ENCODE measurements at places on chromosomes 4 and X.

DNA sequence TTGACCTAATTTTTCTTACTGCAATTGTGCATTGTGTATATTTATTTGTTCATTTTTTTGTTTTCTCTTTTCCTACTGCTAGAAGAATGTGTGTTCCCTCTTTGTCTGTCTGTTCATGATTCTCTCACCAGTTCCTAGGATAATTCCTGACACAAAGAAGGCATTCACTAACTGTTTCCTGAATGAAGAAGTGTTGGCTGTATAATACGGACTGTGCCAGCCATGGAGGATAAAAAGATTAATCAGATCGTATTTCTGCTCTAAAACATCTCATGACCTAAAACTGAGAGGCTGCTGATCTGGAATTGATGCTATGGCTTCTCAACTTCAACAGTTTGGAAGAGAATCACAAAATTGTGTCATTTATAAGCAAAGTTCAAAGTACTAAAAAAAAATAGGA is 563.1 kb upstream of the FRG1 start:
- DNase-seq, result no peak

- no peak for DNase-seq
Observed at GRCh38 chr4:15455290-15455689, 14.4 kb upstream of the CC2D2A start.

DNA sequence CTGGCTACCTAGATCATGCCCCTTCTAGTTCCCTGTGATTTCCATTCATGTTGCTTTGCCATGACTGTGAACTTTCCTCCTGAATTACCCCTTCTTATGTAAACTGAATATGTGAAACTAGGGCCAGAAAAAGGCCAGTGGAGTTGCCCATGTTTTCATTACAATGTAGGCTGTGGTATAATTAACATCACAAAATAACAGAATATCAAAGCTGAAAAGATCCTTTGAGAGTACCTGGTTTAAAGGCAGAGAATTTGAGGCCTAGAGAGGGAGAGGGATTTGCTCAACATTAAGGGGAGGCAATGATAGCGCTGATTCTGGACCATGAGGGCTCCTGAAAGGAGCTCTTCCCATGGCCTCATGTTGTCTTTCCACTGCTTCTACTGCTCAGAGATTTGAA is 392.2 kb downstream of the OPHN1 start:
- no peak for DNase-seq

DNA sequence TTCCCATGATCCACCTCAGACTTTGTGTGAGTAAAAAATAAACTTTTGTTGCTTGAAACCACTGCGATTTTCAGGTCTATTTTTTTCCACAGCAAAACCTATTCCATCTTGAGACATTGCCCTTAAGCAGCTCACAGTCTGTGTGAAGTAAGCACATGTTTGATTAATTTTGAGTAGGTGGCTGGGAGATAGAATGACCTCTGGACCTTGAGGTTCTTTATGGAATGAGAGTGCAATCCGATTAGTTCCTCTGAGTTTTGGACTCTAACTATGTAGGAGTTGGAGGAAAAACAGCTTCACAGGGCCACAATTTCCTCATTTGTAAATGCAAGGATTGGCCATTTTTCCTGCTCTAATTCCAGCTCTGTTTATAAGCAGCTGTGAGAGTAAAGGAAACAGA is 234.1 kb upstream of the IGFBP7 start:
- DNase-seq, result no peak

- no peak for DNase-seq
Observed at GRCh38 chr4:20723019-20723418, 22.8 kb downstream of the PACRGL start.

- no peak for DNase-seq
Observed at GRCh38 chr4:93842601-93843252, 14.2 kb downstream of the ATOH1 start.

GRCh38 chrX:37787423-37787869 is 7.6 kb downstream of the CYBB start:
- DNase-seq, result no peak

DNA sequence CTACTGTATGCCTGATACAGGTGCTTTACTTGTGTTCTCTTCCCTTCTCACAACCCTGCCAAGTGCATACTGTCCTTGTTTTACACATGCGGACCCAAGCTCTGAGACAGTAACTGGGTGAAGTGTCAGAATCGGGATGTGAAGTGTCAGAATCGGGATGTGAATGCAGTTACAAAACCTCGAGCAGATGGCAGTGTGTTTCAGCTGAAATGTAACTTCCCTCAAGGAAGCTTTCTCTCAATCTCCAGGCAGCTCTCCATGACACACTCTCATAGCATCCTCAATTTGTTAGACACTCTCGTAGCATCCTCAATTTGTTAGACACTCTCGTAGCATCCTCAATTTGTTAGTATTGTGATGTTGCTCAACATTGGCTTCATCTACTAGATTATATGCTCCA is 1.1 kb upstream of the HPSE start:
- DNase-seq, result no peak

DNA sequence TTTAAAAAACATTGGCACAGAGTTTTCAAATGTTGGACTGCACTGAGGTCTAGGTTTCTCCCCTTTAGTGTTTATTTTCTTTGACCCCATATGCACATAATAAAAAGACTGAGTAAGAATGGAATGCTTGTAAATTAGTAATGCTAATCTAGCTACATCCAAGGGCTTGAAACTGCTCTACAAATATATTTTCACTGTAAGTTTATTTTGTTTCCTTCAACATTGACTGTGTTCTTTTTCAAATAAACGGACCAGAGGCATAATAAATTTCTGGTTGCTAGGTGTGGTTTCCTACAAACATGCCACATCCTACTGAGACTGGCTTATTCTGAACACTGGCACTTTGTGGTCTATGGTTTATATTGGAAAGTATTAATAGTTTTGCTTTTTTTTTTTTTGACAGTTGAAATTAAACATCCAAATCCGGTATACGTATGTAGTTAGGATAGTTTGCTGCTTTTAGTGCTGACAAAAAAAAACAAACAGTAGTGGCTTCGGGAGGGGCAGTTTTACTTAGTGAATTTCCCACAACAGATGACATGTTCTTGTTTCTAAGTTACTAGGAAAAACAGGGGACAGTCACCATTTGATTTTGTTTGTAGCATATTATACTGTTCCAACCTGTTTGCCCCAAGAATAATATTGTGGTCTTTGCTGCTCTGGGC is 13.2 kb downstream of the CA5B start:
- DNase-seq, result no peak

DNA sequence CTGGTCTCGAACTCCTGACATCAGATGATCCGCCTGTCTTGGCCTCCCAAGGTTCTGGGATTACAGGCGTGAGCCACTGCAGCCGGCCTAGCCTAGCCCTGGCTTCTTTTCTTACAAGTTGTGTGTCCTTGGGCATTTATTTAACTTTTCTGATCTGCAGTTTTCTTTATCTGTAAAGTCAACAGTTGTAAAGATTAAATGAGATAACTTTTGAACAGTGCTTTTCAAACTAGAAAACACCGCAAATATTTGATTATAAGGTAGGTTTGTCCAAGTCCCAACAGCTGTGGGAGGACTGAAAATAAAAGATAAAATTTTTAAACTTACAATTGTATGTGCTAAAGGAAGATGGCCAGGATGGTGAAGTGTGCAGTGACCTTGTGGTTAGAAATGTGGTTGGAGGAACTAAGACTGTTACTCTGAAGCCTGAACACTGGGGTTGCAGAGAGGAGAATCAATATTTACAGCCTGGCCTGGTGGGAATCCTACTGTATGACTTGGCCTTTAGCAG is 44.8 kb downstream of the GSX2 start:
- DNase-seq, result no peak

- no peak for DNase-seq
Observed at GRCh38 chr4:99647071-99647470, 10.6 kb downstream of the C4orf54 start.

DNA sequence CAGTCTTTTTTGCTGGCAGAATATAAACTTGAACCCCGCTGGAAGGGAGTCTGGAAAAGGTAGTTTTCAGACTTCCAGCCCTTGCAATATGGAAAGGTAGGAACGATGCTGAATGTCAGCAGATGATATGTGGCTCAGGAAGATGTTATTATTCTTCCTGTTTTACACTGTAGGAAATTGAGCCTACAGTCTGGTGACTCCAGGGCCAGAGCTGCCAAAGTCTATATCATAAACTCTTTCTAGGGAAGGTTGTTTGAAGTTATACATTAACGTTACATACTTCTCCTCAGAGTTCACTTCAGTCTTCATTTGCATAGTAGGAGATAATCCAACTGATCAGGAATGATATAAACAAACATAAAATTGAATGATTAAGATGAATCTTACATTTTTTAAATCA is 141.3 kb downstream of the FAT4 start:
- DNase-seq, result no peak

DNA sequence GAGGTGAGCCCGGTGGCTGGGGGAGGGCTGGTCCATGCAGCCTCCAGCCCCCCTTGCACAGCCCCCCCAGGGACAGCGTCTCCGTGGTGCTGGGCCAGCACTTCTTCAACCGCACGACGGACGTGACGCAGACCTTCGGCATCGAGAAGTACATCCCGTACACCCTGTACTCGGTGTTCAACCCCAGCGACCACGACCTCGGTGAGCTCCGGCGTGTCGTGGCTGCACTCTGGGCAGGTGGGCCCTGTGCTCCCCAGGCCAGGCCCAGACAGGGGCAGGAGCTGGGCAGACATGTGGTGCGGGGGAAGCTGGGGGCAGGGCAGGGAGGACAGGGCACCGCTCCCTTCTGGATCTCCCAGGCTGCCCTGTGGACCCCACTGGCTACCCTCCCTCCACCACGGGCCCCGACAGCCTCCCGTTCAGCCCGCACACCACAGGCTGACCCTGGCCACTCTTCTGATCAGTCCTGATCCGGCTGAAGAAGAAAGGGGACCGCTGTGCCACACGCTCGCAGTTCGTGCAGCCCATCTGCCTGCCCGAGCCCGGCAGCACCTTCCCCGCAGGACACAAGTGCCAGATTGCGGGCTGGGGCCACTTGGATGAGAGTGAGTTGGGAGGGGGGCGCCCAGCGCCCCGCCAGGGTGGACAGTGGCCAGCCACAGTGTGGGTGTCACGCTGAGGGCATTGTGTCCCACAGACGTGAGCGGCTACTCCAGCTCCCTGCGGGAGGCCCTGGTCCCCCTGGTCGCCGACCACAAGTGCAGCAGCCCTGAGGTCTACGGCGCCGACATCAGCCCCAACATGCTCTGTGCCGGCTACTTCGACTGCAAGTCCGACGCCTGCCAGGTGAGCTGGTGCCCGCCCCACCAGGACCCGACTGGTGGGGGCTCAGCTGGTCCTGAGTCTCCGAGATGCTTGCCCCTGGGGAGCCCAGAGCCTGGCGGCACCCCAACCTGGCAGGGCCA is 5.9 kb downstream of the HGFAC start:
- DNase-seq, result no peak

GRCh38 chr4:24889991-24890390 is 22.9 kb downstream of the CCDC149 start:
- DNase-seq, result no peak

DNA sequence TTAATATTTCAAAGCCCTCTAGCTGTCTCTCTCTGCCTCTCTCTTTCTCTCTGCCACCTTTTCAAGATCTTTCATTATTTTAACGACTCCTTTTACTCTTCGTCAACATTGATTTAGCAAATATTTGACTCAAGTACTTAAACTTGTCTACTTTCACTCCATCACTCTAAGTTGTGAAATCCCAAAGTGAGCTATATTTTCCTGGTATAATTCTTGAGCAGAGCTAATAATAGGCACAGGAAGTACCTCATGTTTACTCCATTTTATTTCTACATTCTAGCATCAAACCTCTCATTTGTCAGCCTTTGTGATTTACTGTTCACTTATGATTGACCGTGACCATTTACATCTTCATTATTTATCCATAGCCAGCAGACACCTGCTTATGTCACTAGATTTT is 482.5 kb downstream of the RPA4 start:
- no peak for DNase-seq

DNA sequence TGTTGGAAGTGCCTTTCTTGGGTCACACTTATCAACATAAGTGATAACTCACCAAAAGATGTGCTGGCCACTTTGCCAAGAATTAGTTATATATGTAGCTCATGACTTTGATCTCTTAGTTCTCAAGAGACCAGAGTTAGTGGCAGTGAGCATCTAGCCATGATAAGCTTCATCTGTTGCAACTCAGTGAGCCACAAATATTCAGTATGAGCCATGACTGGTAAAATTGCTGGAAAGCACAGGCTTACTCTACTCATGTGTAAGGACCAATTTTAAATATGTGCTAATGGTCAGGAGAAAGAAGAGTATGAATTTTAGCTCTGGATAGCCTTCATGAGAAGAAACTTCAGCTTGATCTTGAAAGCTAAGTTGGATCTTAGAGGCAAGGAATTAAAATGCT is 59.4 kb upstream of the TLL1 start:
- no peak for DNase-seq

- no peak for DNase-seq
Observed at GRCh38 chrX:109855501-109855900, 122.4 kb upstream of the ACSL4 start.

DNA sequence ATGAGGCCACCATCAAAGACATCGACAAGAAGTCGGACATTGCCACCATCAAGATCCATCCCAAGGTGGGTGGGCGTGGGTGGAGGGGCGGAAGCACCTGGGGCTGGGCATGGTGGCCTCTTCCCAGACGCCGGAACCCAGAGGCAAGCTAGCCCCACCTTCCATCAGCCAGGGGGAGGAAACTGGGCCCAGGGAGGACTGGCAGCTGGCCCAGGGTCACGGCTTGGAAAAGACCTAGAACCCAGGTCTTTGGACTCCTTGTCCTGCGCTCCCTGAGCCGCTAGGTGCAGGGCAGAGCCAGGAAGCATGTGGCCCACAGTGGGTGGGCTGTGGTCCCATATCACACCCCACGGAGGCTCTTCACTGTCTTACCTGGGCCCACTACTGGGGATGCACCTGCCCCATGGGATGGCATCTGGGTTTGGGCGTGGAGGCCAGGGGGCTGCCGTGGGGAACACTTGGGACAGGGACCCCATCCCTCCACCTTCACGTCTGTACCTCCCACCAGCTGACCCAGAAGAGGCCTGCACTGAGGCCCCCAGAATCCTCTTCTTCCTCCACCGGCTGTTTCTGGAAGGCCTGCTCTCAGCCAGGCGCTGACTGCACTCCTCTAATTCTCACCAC is 17.3 kb downstream of the HTRA3 start:
- DNase-seq, result no peak

GRCh38 chrX:19836337-19836736 is 51.1 kb downstream of the SH3KBP1 start:
- no peak for DNase-seq

- no peak for DNase-seq
Observed at GRCh38 chr4:185903205-185903604, 91.2 kb upstream of the SORBS2 start.

- DNase-seq, result no peak
Observed at GRCh38 chr4:149293046-149293649, 522.5 kb downstream of the IQCM start.

Data from activated CD4-positive, alpha-beta T cell treated with anti-CD3 and anti-CD28 coated beads, Interleukin-2, amount 50 U/mL, for 24 hours (primary cell).